ENCODE measurements at places on chromosomes 6 and 20.

GRCh38 chr20:63962426-63963347 is 6.5 kb upstream of the UCKL1 start:
- DNase-seq: no peak

GRCh38 chr20:33853507-33853813 is 42.3 kb downstream of the CHMP4B start:
- DNase-seq: no peak

DNA sequence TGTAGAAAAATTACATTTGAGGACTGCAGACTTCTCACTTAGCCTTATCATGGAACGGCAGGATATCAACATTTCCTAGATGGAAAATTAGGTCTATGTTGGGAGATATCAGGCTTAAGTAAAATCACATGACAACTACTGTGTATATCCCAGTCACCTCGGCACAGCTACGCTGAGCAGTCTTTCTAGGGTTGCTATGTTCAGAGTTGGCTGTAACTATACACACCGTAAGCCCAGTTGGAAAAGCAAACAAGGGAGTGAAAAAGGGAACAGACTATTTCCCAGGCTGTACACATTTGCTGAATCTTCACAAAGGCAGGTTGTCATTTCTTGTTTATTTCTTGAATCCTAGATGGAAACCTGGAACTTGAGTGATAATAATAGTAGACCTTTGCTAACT is 80.7 kb upstream of the PTPRK start:
- no peak for DNase-seq

- no peak for DNase-seq
Observed at GRCh38 chr20:21004386-21005076, 101.6 kb downstream of the LINC00237 start.

DNA sequence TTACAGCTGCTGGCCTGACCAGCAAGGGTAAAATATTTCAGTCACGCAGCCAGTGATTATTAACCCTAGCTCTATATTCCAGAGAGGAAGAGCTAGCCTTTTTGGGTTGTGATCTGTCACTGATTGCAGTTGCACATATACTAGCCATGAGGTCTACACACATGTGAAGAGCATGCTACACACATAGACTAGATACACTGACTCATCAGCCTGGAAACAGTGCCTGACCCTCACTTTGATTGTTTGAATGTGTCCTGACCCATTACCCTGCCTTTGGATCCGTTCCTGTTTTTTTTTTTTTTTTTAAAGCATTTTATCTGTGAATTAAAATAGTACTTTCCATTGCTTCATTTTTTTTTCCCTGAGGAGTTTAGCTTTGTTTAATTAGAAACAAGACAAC is 50.8 kb downstream of the ESR1 start:
- DNase-seq: no peak

DNA sequence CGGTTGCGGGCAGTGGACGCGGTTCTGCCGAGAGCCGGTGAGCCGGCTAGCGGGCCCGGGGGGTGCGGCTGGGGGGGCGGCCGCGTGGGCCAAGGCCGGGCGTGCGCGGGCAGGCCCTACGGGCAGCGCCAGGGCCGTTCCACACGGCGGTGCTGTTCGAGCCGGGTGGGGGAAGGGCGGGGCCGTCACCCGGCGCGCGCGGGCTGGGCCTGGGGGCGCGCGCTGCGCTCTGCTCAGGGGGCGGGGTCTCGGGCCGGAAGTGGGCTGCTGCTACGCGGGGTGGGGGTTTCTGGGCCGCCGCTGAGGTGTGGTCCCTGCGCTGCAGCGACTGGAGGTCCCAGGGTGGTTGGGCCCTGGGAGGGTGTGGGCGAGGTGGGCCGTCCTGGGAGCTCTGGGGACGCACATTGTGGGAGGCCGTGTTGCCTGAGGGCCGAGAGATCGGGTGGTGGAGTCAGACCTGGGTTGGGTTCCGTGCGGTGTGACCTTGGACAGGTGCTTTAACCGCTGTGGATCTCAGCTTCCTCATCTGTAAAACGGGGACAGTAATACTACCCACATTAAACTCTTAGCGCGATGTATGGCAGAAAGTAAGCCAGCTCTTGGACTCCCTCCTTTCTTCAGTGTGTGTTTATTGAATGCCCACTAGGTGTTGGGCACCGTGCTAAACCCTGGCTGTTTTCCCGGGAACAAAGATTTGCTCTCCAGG is 391 bp downstream of the MAPRE1 start:
- DNase-seq: no peak
